ENCODE measurements at places on chromosomes 16 and 17.
A peak's percentile ranks its signal among the peaks of the same experiment; 100 is the strongest.

GRCh38 chr16:85752511-85753420 lies 1.9 kb upstream of the C16orf74 start:
- no peak for DNase-seq

DNA sequence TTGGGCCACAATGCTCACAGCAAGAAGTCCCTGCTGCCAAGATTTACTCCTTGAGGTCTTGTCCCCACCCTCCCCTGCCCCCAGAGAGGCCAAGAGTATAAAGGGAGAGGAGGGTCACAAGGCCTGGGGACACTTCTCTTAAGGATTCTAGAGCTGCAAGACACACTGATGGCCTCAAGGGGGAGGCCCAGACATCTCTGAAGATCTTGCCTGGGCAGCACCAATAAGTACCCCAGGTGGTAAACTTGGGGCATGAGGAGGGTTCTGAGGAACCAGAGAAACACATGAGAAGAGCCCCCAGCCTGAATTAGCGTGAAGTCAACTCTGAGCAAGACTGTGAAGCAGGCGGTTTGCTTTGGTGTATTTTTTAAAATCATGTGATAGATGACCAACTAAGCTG lies 26.8 kb upstream of the MTMR4 start:
- no peak for DNase-seq

GRCh38 chr16:87131996-87132345 lies 185.2 kb downstream of the C16orf95 start:
- DNase-seq = no peak

- DNase-seq = no peak
These were observed 17.9 kb downstream of the CCDC102A start for GRCh38 chr16:57518520-57518919.

GRCh38 chr16:70419384-70420327 lies 19.2 kb downstream of the ST3GAL2 start:
- no peak for DNase-seq

- DNase-seq = peak; percentile 12
These were observed 151.2 kb downstream of the ZNF423 start for GRCh38 chr16:49704586-49705155.

DNA sequence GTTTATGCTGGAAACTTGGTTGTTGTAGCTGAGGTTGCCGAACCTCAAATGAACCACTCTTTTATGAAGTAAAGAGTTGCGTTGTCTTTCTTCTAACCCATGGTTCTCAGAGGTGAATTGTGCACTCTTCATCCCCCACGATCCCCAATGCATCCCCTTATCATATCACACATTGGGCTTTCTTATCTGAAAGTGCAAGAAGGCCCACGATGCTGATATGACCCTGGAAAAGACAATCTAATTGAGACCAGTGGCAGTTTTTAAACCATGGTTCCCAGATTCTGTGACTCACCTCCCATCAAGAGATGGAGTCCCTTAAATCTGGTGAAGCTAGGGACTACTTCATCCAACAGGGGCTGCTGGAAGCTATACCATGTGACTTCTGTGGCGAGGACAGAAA lies 156.3 kb upstream of the IRX3 start:
- no peak for DNase-seq

GRCh38 chr17:64448665-64449512 lies at the start of gene MILR1:
MILR1 (plus strand) TSS chr17:64449115; CDS start chr17:64449169, 54 bp downstream.
- DNase-seq = no peak

- no peak for DNase-seq
These were observed 50.0 kb downstream of the MRTFB start for GRCh38 chr16:14121142-14121541.

- DNase-seq = no peak
These were observed 62.3 kb downstream of the TMEM100 start for GRCh38 chr17:55660178-55660886.
